Thoracic aorta (tissue), 2 donors: ENCODE measurements at places on chromosomes 1 and 21. TPM values are rescaled to one million over a fixed set of nuclear protein-coding genes. Genes with fewer than 3 reads are reported as not detected.

DNA sequence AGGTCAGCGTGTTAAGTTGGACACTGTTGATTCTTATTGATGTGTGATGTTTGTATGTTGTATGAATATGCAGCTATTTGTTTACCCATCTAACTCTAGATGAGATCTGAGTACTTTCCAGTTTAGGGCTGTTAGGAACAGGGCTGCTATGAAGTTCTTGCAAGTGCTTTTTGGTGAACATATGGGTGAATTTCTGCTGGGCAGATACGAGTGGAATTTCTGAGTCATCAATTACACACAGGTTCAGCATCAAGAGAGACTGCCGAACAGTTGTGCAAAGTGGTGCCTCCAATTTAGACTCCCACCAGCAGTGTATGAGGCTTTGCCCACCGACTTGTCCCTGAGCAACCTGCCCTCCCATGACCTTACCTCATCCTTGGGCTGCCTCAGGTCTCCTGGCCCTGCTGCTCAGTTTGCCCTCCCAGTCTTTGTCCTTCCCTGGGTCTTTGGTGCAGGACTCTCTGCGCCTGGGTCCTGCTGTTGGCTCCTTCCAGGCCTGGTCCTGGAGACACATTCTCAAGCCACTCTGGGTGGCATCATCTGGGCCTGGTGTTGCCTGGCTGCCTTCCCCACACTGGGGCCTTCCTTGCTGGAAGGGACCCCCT, 343.6 kb downstream of the PTPRU start:
- H3K4me3 ChIP-seq: no peak overlapping the region
- no peaks in the 10 kb centered on the region for H3K36me3 ChIP-seq
- no peaks in the 10 kb centered on the region for H3K27me3 ChIP-seq
- H3K4me1 ChIP-seq: no peaks in the 10 kb centered on the region

DNA sequence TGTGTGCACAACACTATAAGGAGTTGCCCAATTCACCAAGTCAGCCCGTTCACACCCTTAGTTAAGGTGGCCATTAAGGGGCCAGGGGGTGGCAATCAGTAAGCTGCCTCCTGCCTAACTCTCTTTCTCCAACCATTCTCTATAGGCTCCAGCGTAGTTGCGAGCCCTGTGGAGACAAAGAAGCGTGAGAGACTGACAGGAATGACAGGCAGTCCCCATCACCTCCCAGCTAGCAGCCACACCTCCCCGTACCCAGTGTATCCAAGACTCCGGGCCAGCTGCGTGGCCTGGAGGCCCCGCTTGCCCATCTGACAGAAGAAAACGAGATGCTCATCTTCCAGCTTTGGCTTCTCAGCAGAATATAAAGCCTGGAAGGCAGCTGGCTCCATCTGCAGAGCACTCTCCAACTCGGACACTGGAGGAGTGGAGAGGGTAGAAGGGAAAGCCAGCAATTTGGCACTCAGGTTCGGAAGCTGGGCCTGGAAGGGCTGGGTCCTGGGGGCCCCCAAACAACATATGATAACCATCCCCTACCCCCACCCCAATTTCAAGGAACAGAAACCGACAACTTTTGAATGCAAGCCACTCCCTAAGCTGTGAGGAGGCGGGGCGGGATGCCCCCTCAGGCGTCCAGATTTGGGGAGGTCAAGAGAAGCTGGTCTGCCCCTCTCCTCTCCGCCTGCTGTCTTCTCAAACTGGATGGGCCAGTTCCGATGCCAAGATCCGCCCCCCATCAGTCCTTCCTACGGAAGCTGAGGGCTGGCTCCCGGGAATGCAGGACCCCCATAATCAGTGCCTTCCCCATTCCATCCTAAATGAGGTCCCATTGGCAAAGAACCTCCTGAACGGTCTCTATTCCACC, 872 bp downstream of the TSTD1 start:
- no peaks in the 10 kb centered on the region for H3K4me1 ChIP-seq
- no peak for DNase-seq
- H3K27me3 ChIP-seq: no peaks in the 10 kb centered on the region
- no peak overlapping the region for H3K27ac ChIP-seq
- H3K36me3 ChIP-seq: peaks cover 37% of the 10 kb centered on the region

- no peaks in the 10 kb centered on the region for H3K27me3 ChIP-seq
- no peak for DNase-seq
- no peak overlapping the region for H3K4me3 ChIP-seq
- H3K36me3 ChIP-seq: no peaks in the 10 kb centered on the region
- H3K4me1 ChIP-seq: no peaks in the 10 kb centered on the region
- H3K27ac ChIP-seq: no peak overlapping the region
Observed at GRCh38 chr1:207470927-207471326, 16.8 kb downstream of the CR2 start.

GRCh38 chr1:26177182-26177684, at the start of gene CNKSR1:
TSS of gene CNKSR1 (plus strand) at chr1:26177491. CDS start at chr1:26177548, 57 bp downstream.
- no peak for DNase-seq
- no peaks in the 10 kb centered on the region for H3K27me3 ChIP-seq
- H3K4me3 ChIP-seq: no peak within 1 kb of the TSS
- no peak within 1 kb of the TSS for H3K27ac ChIP-seq
- H3K4me1 ChIP-seq: no peaks in the 10 kb centered on the region

DNA sequence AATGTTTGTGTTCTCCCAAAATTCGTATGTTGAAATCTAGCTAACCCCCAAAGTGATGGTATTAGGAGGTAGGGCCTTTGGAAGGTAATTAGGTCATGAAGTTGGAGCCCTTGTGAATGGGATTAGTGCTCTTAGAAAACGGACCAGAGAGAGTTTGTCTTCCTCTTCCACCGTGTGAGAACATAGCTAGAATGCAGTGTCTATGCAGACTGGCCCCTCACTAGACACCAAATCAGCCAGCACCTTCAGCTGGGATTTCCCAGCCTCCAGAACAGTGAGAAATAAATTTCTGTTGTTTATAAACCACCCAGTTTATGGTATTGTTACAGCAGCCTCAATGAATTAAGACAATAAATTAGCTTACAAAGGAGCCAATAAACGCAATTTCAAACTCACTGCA, 58.0 kb downstream of the KIAA0319L start:
- no peak overlapping the region for H3K4me3 ChIP-seq
- peaks cover 2% of the 10 kb centered on the region for H3K36me3 ChIP-seq
- no peaks in the 10 kb centered on the region for H3K27me3 ChIP-seq
- H3K27ac ChIP-seq: no peak overlapping the region
- no peak for DNase-seq

FCER1G gene
- total RNA-seq: 82.9 TPM

RXRG gene
- total RNA-seq: 2.8 TPM

ADGRB2 gene
- total RNA-seq: 1.5 TPM
